Hematopoietic multipotent progenitor cell treated with erythropoietin and hydrocortisone succinate and interleukin-3 and kit ligand, for 8 days (in vitro differentiated cells): ENCODE measurements at places on chromosomes 2 and 18.

DNA sequence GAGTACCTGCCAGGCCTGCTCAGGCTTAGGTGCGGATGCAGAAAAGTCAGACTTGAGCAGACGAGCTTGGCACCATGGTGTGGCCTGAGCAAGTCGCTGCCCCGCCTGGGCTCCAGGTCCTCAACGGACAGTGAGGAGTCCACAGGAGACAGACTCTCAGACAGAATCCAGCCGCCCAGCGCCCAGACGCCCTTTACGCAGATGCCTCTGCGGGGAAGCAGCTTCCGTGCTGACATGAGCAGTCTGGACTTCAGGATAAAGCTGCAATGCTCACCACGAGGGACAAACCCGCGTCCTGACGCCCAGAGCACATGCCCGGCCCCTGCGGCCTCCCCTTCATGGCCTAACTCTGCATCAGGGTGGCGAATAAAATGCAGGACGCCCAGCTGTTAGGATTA, 3.5 kb upstream of the MAB21L4 start:
- DNase-seq = no peak

DNA sequence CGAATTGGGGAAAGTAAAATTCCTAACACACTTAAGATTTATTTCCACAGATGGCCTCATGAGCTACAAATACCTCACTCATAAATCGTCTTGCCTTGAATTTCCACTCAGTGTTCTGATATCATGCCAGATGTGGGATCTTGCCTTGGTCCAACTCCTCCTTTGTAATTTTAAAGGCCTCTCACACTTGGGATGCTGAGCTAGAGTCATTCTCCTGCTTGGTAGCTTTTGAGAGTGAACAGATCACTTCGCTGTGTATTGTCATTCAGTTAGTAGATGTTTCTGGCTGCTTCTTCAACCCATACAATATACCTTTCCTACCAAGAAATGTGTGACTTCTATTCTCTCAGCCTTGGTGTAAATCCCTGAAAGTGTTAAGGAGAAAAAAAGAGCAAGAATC, 309.2 kb downstream of the NRXN1 start:
- DNase-seq = no peak

GRCh38 chr2:12451726-12452125, 265.0 kb upstream of the TRIB2 start:
- peak; percentile 96 for DNase-seq

DNA sequence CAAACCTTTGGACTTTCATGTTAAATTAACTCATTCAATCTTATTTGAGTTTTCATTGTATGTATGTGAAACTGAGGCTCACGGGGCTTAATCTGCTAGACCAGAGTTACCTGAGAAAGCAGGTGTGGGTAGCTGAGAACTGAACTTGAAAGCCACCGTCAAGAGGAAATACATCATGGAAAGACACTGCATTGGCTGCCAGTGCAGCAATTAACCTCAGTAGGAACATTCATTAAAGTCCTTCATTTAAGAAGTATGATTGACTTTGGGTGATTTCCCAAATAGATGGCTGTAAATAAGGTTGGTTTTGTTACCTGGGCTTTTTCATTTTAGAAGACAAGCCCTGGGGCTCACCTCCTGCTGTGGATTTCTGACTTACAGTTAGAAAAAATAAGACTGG, 36.5 kb upstream of the MGAT5 start:
- no peak for DNase-seq

DNA sequence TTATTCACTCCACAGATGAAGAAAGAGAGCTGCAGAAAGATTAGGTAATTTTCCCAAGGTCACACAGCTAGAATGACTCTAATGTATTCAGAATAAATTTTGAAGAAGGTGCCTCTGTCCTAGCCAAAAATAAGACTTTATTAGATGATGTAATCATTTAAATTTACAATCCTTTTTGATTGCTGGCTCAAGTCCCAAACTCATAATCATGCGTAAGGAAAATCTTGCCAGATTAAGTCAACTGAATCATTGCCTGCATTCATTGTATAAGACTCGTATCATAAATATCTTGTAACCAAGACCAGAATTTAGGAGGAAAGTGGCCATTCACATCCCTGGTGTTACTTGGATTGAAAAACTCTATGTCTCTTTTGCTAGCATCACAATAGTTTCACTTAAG, 53.1 kb upstream of the STK39 start:
- DNase-seq = no peak

GRCh38 chr2:181051861-181052522, 71.6 kb downstream of the UBE2E3 start:
- no peak for DNase-seq

DNA sequence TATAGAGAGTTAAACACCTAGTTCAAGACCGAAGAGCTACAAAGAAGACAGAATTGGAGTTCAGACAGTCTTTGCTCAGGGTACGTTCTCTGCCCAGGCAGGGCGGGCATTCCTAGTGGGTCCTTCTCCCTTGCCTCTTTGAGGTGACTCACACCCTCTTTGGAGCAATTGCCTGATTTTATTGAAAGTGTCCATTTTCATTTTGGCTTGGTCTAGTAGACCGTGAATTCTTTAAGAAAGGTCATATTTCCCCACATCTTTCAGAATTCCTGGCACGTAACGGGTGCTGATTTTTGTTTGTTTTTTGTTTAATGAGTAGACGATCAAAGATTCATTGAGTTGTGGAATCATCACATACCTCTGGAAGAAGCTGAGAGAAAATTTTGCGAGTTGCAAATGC, 871.5 kb downstream of the RNF144A start:
- no peak for DNase-seq

- DNase-seq = no peak
These were observed 18.8 kb upstream of the TSPYL6 start for GRCh38 chr2:54274781-54275242.

- no peak for DNase-seq
These were observed 451.2 kb downstream of the CNTNAP5 start for GRCh38 chr2:124476291-124476690.

DNA sequence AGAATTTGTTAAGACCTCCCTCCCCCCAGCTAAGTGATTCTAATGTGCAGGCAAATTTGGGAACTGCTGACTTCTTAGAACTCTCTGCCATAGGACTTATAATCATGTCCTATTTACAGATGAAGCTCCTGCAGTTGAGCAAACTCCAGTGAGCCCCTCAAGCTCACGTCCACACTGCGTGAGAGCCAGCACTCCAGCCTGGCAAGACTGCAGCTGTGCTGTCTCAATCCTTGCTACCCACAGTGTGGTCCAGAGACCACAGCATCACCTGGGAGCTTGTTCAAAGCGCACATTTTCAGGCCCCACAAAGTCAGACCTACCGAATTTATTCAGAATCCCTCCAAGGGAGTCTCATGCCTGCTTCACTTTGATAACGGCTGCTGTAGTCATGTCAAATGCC, 243.2 kb upstream of the RAB12 start:
- no peak for DNase-seq

- peak; percentile 92 for DNase-seq
These were observed 18.0 kb downstream of the C2orf74 start for GRCh38 chr2:61179701-61180639.

DNA sequence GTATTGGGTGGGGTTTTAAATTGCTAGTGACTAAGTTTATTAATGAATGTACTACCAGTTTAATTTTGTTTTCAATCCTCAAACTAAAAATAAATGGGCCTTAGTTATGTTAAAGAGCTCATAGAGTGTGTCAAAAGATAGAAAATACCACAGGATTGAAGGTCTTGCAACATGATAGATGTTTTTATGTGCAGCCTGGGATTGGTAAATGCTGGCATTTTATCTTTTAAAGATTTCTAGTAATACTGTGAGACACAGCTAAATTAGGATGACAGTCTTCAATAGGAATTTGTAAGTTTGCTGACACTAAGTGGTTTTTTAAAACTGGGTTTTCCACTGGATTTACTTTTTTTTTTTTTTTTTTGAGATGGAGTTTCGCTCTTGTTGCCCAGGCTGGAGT, 122.3 kb downstream of the HAUS1 start:
- no peak for DNase-seq

GRCh38 chr18:79366177-79367094, 29.3 kb upstream of the NFATC1 start:
- no peak for DNase-seq

DNA sequence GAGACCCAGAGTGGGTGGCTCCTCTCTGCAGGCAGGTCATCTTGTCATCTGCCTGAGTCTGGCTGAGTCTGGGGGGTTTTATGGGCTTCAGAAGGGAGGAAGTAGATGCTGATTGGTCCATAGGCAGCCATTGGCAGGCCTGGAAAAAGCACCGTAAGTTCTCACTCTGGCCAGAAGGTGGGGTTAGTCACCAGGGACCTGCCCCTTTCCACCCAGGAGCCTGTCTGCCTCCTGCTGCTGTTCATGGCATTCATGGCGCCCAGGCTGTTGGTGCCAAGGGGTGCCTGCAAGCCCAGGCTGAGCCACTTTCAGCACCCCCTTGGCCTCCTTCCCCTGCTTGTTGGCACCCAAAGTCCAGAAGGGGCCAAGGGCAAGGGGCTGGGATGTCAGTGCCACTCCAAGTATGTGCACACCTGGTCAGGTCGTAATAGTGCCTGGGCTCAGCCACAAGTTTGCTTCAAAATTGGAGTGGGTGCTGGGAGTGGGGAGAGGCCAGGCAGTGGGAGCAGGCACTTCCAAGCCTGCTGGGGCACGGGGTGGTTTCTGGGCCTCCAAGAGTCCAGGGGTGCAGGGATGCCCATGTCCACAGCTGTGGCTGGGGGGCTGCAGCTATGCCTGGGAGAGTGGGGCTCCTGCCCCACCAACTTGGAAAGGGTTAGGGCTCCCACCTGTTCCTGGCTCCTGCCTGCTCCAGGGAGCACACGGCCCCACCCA, 178.1 kb downstream of the FAM210A start:
- no peak for DNase-seq

DNA sequence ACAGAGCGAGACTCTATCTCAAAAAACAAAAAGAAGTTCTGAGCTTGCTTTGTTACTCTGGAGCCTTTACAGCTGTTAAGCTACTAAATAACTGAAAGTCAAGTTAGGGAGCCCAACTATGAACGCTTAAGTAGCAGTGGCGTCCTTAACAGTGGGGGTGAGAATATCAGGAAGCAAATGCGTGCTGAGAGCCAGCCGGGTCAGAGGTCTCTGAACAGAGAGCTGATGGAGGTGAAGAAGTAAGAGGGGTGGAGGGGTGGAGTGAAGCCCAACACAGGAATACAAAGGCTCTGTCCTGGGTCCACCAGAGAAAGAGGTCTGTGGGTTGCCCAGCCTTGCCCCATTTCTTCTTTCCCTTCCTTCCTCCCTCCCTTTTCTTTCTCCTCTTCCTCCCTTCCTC, 104.1 kb upstream of the GATA6 start:
- no peak for DNase-seq

GRCh38 chr2:40370007-40370395, 81.9 kb downstream of the SLC8A1 start:
- DNase-seq = no peak

DNA sequence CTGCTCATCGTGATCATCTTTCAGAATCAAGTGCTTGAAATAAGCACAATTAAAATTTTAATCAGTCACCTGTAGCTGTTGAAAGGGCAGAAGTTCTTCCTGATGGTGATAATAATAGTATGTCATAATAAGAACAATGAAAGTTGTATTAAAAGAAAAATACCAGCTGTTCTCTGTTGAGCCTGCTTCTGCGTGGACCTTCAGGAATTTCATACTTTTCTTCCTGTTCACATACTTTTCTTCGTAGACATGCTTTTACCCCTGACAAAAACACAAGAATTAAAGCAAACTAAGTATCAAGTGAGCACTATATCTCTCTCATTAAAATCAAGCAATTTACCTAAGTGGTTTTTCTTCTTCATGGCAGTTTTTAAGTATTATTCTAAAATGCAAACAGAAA, 79.2 kb downstream of the BARD1 start:
- no peak for DNase-seq

GRCh38 chr2:40363231-40363630, 88.7 kb downstream of the SLC8A1 start:
- DNase-seq = no peak

DNA sequence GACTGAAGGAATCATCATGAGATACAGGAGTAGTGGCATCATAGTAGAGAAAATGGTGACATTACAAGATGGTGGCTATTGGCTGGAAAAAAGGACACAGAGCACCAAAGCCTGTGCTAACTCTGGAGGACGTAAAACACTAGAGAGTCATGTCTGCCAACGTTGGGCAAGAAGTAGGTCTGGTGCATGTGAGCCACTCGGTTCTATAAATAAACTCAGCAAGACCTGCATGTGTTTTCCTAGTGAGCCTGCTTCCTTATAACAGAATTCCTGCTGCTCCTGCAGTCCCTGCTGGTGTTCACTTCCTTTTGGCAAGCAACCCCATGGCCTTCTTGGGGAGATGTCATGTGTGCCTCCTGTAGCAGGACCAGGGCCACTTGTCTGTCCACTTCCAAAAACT, 325.2 kb downstream of the OSR1 start:
- DNase-seq = no peak

- DNase-seq = no peak
These were observed 16.6 kb downstream of the SNORC start for GRCh38 chr2:232886632-232887031.

DNA sequence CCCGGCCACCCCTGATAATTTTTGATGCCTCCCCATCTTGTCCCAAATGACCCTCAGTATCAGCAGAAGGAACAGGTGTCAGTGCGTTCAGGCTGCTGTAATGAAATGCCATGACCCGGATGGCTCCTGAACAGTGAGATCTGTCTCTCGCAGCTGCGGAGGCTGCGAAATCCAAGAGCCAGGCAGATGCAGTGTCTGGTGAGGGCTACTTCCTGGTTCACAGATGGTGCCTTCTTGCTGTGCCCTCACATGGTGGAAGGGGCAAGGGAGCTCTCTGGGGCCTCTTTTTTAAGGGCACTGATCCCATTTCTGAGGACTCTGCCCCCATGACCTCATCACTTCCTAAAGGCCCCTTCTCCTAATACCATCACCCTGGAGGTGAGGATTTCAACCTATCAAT, 152.2 kb downstream of the TWIST2 start:
- no peak for DNase-seq

GRCh38 chr2:55869637-55870325, 53.8 kb downstream of the EFEMP1 start:
- no peak for DNase-seq

- no peak for DNase-seq
These were observed 15.8 kb downstream of the CLASP1 start for GRCh38 chr2:121633463-121633862.

DNA sequence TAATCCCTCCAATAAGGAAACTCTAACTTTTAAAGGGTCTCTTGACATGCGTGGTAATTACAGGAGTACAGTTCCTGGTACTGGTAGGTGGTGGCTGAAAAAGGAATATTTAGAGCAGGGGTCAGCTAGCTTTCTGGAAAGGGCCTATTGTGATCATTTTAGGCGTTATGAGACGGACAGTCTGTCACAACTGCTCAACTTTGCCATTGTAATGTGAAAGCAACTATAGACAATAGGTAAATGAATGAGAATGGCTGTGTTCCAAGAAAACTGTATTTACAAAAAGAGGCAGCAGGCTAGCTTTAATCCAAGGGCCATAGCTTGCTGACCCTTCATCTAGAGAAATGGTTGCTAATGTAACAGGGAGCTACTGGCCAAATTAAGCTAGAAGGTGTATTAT, 177.7 kb upstream of the LRRTM1 start:
- no peak for DNase-seq

GRCh38 chr2:238710032-238710735, 137.7 kb upstream of the TWIST2 start:
- no peak for DNase-seq
